ENCODE measurements at places on chromosomes 2 and 18.

- DNase-seq, result no peak
Measured at GRCh38 chr18:45805551-45805950, 19.9 kb upstream of the SIGLEC15 start.

GRCh38 chr2:215622837-215623236 lies 187.0 kb upstream of the FN1 start:
- no peak for DNase-seq

GRCh38 chr18:44386401-44386800 lies 294.3 kb upstream of the SETBP1 start:
- DNase-seq, result no peak

DNA sequence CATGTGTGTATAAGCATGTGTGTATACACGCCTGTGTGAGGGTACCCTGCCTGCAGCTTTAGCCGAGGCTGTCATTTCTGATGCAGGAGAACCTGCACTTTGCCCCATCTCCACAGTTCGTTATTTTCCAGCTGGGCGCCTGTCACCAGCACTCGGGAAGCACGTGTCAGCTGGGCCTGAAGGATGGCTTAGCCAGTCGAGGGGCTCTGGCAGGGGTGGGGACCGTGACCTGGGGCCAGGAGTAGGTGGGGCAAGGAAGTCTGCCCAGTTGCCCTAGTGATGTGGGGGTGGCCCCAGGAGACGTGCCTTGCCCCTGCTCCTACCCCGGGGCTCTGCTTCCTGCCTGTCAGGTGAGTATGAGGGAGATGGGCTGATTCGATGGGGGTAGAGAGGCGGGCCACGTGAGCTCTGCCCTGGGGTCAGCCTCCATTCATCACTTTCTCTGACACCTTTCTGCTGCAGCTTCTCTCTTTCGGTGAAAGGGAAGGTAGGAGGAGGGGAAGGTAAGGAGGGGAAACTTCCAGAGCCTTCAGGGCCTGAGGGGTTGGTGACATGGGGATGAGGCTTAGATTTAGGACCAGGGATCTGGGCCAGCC lies 130.6 kb upstream of the SKOR2 start:
- DNase-seq, result no peak

DNA sequence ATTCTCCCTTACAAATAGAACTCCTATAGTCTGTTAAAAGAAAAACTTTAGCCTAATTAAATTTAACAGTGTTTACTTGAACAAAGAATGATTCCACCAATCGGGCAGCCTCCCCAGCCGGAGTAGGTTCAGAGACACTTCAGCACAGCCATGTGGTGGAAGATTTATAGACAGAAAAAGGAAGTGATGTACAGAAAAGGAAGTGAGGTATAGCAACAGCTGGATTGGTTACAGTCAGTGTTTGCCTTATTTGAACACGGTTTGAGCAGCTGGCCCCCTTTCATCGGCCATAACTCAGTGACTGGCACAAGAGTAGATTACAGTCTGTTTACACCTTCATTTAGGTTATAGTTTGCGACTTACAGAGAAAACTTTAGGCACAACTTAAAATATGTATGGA lies 2.1 kb upstream of the SKA1 start:
- no peak for DNase-seq

- peak; percentile 28 for DNase-seq
Measured at GRCh38 chr2:46184794-46185583, 112.2 kb upstream of the EPAS1 start.

DNA sequence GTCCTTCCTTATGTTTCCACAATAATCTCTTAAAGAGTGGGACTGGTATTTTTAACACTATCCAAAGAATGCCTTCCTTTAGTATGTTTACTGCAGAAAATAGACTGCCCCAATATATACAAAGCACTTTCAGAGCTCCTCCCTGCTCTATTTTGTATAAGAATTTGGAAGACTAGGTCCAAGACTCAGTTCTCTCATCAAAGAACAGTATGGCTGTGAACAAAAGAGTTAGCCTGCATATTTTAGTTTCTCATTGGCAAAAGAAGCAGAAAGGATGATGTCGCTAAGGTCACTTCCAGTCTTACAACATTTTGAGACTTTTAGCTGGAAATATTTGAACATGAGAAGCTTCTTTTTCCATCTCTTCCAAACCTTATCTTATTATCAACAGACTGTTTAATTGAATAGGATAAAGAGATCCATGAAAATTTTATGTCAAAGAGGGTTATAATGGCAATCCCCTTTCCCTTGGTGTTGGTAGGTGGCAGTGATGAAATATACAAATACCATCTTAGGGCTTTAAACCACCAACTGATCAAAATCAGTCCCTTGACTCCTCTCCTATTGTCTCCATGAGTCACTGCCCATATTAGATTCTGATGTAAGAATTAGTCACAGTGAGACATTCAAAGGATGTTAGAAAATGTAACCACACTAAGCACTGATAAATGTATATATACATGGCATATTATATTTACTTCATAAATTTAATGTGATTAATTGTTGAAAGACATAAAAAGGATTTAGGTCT lies 266.9 kb upstream of the DSEL start:
- DNase-seq, result no peak

DNA sequence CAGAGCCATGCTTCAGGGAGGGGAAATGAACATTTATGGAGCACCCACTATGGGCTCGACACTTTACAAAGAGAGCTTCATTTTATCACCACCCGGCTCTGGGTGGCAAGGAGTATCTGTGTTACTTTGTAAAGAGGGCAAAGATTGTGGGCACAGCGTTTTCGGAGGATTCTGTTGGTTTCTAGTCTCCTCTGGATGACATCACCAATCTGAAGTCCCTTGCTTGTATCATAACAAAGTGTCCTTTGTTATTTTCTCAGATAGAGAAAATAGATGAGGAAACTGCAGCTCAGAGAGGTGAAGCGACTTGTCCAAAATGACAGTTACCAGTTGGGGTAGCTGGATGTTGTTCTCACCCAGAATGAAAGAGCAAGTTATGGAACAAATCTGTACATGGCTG lies 162.8 kb downstream of the GLI2 start:
- no peak for DNase-seq

DNA sequence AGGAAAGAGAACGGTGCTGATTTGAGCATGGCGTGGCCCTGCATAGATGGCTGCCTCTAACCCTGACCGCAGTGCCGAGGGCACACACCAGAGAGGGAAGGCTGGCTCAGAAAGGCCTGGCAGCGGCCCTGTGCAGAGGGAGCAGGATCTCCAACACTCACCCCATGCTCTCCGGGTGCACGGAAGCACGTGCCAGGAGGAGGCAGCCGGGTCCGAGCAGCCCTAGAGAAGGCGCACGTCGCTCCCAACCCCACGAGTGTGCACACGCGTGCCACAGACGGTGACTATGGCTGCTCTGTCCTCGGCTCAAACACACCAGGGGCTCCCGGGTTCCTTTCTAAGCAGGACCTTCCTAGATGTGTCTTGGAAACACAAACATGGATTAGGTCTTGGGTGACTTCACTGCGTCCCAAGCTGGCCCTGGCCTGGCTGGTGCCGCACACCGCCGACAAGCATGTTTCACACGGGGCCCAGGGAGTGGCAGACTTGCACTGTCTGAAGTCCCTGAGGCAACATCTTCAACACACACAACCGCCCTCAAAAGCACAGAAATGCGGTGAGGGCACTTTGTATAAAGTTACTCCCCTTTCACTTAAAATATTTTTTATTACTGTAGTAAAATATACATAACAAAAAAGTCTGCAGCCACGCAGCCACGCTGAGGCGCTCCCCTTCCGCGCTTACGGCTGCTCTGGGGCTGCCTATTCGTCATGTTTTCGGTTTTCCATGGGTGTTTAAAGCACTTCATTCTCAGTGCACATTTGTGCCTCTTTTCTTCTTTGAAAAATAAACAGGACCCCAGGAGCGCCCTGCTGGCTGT lies 110.0 kb downstream of the ZNF516 start:
- no peak for DNase-seq

- DNase-seq, result no peak
Measured at GRCh38 chr18:35974181-35974580, 1.7 kb downstream of the RMP24 start.

DNA sequence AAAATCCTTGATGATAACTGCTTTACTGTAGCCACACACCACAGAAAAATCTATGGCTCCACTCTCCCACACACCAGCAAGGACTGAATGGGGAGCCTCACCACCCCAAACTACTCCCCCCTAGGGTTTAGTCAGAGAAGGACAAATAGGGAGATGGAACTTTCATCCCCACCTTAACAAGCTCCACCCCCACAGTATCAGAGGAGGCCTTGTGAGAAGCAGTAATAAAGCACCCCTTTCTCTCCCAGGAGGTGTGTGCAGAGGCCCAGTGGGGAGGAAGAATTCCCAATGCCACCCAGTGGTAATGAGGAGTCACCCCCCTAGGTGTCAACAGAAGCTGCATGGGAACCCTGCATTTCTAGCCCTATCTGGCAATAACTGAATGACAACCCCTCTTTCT lies 224.9 kb downstream of the TNS1 start:
- no peak for DNase-seq

DNA sequence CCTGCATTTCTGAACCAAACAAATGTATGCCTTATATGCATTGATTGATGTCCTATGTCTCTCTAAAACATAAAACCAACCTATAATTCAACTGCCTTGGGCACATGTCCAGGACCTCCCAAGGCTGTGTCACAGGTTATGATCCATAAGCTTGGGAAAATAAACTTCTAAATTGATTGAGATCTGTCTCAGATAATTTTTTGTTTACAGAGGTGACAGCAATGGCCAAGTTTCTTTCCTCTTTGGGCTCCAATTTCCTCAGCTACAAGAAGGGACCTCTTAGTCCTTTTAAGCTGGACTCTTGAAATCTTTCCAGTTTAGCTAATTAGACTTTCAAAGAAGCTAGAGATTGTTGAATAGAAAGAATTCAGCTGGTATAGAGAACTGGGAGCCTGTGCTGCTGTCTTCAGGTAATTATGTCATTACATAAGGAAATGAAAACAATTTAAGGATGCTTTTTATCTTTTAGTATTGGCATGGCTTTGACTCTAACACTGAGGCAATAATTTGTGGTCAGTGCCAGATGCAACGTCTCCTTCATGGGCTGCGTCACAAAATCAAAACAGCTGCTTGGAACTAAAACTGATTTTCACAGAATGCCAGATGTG lies 412.1 kb upstream of the TRIB2 start:
- no peak for DNase-seq

GRCh38 chr2:8455236-8456150 lies 226.4 kb upstream of the ID2 start:
- no peak for DNase-seq

DNA sequence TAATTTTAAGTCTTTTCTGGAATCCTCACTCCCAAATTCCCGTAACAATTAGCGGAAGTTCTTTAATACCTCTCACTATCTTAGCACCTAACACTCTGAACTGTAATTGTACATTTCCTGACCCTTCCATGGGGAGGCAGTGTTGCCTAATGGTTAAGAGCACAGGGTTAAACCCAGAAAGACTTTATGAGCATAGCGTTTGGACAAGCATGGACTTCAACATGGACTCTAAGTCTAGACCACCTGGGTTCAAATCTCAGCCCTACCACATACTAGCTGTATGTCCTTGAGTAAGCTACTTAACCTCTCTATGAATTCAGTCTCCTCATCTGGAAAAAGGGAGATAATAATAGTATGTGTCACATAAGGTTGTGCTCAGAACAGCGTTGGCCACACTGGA lies 13.0 kb downstream of the ANTXR1 start:
- DNase-seq, result peak; percentile 30

DNA sequence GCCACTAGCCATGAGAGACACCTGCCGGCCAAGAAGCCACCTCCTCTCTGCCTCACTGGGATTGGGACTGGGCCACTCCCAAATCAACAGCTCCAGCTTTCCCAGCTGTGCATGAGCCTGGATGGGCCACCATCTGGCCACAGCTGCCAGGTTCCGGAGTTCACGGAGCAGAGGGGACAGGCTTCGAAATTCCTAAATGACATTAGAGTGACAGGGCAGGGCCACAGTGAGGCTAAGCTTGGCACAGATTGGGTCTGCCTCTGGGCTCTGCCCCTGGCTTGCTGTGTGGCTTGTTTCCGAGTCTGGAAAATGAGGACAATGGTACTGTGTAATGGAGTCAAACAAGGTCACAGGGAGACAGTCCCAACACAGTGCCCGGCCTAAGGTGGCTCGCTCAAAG lies 6.5 kb downstream of the DIPK1C start:
- DNase-seq, result no peak

- no peak for DNase-seq
Measured at GRCh38 chr2:129673847-129674711, 305.4 kb upstream of the RAB6C start.

DNA sequence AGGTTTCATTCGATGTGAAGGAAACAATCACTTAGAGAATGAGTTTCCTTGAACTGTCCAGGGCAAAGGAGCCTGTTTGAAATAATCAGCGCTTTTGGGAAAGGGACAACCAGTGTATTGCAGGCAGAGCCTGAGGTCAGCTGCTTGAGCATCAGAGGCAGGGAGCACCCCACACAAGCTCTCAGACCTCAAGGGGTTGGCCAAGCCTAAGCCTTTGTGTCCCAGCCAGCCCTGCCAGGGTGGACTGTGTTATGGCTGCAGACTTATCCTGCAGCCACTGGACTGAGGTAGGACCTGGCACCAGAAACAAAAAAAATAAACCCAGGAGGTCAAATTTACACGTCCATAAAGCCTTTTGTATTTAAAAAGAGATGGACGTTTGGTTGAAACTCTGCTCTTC lies 228.3 kb downstream of the SEPTIN10 start:
- no peak for DNase-seq

DNA sequence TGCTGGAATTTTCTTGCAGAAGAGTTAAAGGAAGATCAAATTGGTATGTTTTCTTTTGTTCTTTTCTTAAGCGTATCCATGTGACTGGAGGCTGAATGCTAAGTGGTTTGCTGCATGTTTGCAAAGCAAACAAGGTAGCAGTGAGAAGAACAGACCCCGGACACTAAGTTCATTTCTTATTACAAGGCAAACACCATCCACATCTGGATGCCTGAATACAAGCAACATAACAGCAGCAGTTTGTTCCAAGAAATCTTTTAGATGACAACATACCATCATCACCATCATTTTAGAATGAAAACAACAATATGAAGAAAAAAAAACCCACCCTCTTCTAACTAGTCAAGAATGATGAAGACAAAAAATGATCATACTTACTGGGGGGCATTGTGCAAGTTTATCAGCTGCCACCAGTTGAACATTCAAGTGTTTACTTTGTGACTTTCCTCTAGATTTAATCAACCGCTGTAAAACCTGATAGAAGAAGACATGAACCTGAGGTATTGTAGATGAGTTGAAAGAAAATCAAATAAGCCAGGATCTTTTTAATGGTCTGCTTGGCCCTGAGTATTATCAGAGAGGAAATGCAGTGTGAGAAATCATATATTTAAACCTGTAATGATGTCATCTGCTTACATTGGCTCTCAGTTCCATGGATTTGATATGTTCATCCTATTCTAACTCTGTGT lies 25.0 kb upstream of the ARL5A start:
- no peak for DNase-seq
